Stimulated activated CD8-positive, alpha-beta memory T cell treated with anti-CD3 and anti-CD28 coated beads, Interleukin-2, amount 100 ng/mL, for 1 hour (primary cell): ENCODE measurements at places on chromosomes 5 and 9.

GRCh38 chr9:84079994-84080393 is 99.4 kb downstream of the RMI1 start:
- DNase-seq: no peak

GRCh38 chr5:97094579-97095317 is 47.7 kb downstream of the LIX1 start:
- no peak for DNase-seq

- DNase-seq: no peak
Measured at GRCh38 chr5:177610131-177610769, 10.3 kb downstream of the B4GALT7 start.

GRCh38 chr9:101582553-101582952 is 12.2 kb downstream of the PPP3R2 start:
- no peak for DNase-seq

DNA sequence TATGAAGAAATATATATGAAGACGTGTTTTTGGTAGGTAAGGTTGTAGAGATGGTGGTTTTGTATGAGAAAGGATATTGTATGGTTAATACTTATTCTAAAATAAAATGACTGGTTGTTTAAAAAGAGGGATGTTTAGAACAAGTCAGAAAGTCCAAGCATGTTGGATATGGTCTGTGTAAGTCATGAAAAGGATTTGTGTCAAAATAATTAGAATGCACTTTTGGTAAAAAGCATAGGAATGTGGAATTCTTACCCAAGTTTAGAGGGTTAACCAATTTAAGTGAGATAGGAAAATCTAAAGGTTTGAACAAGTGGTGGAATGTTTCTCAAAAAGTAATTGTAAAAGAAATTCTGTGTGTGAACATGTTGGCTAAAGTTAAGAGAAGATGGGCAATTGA is 1556.5 kb upstream of the C9orf72 start:
- no peak for DNase-seq

DNA sequence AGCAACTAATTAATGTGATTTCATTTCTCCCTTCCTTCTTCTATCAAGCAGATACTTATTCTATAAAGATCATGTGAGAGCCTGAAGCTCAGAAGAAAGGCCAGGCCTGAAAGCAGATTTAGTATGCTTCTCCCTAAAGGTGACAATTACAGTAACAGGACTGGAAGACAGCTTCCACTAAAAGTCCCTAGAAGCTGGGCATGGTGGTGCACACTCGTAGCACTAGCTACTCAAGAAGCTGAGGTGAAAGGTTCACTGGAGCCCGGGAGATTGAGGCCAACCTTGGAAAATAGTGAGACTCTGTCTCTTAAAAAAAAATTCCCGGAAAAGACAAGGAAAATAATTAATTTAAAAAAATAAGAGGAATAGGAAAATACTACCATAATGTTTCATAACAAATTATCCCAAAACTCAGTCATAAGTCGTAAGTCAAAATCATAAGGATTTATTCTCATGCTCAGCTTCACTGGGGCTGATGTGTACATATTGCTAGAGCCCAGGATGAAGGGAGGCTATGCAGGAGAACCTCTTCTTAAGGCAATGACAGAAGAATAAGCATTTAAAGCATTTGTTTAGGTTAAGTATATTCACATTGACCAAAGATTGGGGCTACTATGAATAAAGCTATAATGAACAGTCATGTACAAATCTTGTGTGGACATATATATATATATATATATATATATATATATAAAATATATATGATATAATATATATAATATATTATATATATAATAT is 210.8 kb upstream of the SMARCA2 start:
- no peak for DNase-seq

- DNase-seq: no peak
Measured at GRCh38 chr5:125377141-125377540, 630.7 kb upstream of the ZNF608 start.

DNA sequence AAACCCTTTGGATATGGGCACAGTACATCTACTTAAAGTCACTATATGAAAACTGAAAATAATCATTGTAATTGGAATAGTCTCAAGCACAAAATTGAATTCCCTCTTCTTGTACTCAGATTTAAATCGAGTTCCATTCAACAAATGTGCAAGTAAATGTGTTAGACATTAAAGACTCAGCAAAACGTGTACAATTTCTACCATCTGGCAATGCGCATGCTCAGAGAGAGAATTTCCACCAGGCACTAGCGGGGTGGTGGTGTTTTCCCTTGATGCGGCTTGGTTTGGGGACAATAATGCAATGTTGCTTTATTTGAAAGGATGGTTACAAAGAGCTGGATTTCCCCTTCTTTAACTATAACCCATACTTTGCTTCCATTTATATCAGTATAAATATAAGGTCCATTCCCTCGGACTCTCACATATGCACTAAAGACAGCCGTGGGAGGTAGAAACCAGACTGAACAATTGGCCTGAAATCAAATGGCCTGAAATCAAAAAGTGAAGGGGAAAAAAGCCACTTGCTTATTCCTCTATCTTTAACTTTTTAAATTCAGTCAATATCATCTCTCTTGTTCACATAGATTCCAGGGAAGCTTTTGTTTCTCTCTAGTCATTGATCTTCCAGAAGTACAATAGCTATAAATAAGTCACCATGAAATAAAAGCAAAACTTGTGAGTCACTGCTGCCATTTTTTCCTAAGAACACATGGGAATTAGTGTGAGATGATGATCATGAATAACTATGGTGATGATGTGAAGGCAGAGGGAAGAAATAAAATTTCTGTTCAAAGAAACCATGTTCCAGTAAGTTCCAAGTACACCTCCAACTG is 59.2 kb downstream of the ADAMTS12 start:
- no peak for DNase-seq

GRCh38 chr5:58582019-58582802 is 664 bp upstream of the RAB3C start:
- no peak for DNase-seq

- DNase-seq: no peak
Measured at GRCh38 chr5:104800440-104801048, 1238.0 kb upstream of the NUDT12 start.

- DNase-seq: no peak
Measured at GRCh38 chr9:98770717-98771116, 25.6 kb downstream of the ANKS6 start.

- no peak for DNase-seq
Measured at GRCh38 chr5:39624268-39624886, 199.6 kb upstream of the DAB2 start.

DNA sequence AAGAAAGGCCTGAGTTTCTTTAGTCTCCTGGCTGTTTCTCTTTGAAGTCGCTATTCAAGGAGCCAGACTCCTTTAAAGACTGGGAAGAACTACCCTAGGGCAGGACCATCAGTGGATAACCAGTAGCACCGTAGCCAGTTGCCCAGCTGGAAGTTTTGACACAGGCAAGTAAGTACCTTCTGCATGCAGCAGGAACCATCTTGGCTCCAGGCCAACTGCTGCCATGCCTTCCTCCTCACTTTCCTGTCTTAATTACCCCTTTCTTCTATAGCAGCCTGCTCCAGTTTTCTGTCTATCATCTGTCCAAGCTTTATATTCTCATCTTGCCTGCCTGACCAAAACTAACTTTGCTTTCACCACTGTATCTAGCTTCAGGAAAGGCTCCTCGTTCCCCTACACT is 149.7 kb upstream of the SV2C start:
- no peak for DNase-seq

GRCh38 chr5:60576425-60576824 is 123.5 kb downstream of the DEPDC1B start:
- DNase-seq: no peak

DNA sequence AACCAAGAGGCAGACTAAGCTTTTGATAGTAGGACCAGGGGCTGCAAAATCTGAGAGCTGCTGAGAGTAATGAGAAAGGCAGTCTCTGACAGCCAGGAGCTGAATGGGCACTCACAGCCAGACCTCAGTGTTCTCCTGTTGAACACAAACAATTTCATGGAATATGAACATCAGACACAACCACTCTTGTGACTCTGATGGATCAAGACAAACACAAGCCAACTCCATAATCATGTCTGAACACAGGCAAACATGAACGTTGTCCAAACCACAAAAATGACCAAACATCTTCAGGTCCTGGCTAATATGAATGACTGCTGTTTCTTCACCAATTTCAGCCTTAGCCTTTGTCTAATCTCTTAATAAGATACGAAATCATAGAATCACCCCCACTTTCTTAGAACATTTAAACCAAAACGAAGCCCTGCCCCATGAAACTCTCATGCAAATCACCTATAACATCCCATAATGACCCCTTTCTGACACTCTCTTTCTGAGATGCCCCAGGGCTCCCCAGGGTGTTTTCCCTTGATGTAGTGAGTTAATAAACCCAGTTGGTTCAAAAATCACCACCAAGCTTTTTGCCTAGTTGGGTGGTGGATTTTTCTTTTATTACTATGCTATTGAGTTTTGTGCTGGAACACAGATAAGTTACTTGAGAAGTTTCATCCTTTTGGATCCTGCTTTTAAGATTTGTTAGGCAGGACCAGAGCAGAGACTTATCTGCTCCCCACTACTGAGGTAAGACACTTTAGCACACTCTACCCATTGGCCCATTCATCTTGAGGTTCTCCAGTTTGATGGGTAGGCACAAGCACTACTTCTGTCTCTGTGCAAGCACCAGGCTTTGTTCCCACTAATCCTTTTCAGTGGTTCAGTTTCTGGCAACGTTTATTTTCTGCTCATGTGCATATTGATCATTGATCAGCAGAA is 5.9 kb upstream of the ERAP2 start:
- DNase-seq: no peak

GRCh38 chr5:145341842-145342241 is 493.3 kb downstream of the PRELID2 start:
- no peak for DNase-seq

GRCh38 chr9:73234008-73234360 is 82.3 kb downstream of the ANXA1 start:
- DNase-seq: no peak

- no peak for DNase-seq
Measured at GRCh38 chr9:80552931-80553330, 981.2 kb downstream of the TLE4 start.

- no peak for DNase-seq
Measured at GRCh38 chr9:20650750-20651299, 28.5 kb upstream of the MLLT3 start.

- DNase-seq: no peak
Measured at GRCh38 chr5:3339092-3339797, 256.4 kb upstream of the IRX1 start.

DNA sequence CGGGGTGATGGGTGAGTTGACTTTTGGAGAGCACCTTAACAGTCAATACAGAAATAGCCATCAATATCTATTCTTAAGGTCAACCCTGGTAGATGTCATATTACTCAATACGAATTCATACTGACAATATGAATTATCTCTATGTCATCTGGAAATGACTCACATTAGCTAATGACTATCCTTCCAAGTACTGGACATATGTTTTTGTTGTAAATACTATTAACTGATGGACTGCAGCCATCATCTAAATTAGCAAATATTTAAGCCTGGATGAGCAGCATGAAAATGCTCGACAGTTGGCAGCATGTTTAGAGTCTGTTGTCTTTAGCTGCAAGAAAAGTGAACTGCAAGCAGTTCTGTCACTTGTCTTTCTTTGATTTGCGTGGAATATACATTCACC is 19.6 kb upstream of the ISOC1 start:
- no peak for DNase-seq

DNA sequence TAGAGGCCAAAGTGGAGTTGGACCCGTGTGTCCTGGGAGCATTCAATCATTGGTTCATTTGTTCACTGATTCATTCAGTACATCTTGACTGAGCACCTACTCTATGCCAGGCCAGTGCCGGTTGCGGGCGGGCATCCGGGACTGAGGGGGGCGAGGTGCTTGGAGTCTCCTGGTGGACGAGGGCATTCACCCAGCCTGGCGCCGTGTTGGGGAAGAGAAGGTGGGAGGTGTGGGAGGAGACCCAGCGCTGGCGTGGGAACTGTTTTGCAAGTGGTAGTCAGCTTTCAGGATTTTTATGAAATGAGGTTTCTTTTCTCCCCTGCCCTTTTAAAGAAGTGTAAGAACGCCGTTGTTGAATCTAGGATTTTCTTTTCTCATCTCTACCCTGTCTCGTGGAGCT is 37.2 kb downstream of the NCS1 start:
- DNase-seq: no peak

DNA sequence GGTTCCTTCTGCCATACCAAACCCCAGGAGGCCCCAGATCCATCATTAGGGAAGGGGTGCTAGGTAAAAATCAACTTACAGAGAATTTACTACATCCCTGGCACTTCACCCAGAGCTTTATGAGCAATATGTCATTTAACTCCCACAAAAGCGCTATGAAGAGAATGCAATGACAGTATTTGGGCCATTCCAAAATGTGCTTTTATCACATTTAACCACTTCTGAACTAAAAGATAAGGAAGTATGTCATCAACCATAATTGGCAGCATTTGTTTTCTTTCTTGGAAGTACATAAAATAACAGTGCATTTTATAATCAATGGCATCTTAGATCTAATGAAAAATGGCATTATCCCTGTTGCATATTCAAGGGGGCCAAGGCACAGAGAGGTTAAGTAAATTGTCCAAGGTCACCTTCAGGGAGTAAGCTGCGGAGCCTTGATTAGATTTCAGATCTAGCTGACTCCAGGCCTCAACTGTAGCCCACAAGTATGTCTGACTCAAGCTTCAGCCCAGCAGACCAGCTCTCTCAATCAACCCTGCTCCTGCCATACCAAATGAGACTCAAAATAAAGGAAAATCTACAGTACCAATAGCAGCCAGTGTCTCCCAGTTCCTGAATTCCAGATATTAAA is 16.5 kb downstream of the SH3TC2 start:
- no peak for DNase-seq

GRCh38 chr5:110865400-110866094 is 126.7 kb downstream of the SLC25A46 start:
- DNase-seq: no peak

GRCh38 chr9:128082151-128082550 is 14.1 kb downstream of the SLC25A25 start:
- DNase-seq: no peak

DNA sequence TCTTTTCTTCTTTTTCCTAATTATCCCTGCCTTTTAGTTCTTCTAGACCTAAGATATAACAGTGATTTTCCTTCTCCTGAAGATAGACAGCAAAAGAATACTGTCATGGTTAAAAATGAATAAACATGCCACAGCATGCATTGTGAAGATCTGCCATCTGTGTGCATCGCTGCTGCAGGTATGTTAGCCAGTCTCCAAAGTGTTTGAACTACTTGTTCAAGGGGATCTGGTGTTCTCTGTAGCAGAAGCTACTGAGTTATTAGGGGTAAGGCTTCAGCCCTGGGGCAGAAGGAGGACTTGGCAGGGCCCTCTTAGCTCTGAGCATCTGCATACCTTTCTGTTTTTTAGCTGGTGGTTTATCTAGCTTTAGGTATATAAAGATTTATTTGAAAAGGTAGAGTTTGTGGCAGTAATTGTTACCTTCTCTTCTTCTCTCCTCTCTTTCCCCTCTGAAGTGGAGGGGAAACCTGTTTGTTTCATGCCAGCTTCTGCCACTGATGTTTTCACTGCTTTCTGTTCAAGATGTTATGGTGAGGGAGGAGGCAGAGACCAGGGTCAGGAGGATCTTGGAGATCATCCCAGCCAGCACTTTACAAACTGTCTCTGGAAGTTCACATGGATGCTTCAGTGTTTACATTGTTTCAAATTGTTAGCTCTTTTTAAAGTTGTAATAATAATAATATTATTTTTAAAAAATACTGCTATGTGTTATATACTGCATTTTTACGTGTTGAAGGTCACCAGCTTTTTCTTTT is 25.2 kb downstream of the GALNT10 start:
- no peak for DNase-seq

GRCh38 chr5:127040796-127041520 is 10.6 kb upstream of the MARCHF3 start:
- no peak for DNase-seq

GRCh38 chr5:172403189-172403796 is 51.0 kb downstream of the SH3PXD2B start:
- DNase-seq: no peak

GRCh38 chr5:166618526-166618925 is 1672.9 kb upstream of the WWC1 start:
- DNase-seq: no peak
